ENCODE measurements at places on chromosomes 2 and 18.

- DNase-seq: no peak
These were observed 18.7 kb downstream of the CFAP53 start for GRCh38 chr18:50247561-50247960.

DNA sequence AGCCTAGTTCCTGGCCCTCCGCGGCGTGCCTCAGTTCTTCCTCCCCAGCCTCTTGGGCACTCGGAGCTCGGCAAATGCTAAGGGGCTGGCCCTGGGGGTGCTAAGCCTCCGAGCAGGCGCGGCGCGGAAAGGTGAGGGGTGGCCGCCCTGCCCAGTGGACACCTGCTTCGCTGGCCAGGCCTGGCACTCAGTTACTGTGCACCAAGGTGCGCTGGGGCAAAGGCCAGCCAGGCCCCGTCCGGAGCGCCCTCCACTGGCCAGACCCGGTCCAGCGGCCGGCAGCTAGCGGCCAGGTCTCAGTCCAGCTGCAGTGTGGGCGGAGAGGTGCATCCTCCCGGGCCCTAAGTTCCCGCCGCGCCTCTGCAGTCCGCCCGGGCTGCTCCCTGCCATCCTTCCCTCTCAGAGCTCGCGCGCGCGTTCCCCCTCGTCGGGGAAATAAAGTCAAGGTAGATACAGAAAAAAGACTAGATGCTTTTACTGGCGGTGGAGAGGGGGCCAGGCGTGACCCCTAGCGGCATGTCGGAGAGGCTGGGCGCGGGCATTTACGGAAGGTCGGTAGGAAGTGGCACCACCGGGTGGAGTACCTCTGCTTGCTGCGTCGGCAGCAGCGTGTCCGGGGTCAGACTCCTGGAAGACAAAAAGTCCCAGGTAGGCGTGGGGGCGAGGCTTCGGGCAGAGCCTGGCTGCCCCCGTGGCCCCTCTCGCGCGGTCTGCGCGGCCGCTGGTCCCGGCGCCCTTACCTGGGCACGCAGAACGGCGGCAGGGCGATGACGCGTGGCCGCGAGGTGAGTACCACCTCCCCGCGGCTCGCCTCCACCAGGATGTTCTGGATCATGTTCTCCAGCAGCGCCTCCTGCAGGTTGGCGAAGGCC, 9.4 kb upstream of the CRYBA2 start:
- peak; percentile 60 for DNase-seq

DNA sequence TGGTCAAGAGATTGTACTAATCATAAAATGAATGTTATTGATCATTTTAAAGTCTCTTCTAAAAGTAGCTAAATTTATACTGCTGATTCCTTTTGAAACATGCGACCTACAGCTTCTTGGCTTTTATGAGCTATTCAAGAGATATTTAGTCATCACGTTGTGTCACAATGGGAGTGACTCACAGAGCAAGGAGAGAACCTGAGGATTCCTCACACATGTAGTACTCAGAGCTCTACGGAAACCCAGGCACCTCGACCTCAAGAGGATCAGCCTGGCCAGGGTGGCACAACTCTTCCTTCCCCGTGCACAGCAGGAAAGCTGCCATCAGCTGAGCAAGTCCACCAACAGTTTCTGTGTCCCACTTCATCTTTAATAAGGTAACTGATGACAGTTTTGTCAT, at the start of gene DHRS9:
Gene DHRS9 (plus strand): TSS at position 223 of the 400 bp plus-strand sequence. CDS start 12,019 bp downstream, outside the sequence.
- peak; percentile 79 for DNase-seq

DNA sequence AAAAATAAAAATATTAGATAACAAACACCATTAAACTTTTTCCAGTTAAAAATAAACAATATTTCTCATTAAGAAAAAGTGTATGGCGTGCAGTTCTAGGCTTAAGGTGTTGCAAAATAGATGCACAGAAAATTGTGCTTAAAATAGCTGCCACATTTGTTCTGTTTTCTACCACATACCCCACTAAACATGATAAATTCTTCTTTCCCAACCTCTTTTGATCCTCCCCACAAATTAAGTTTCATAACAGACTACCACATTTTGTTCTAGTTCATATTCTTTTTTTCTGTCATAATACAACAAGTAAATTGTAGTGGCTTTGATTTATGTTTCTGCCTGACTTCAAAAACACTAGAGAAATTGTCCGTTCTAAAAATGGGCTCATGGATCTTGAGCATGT, 64.5 kb downstream of the ARHGAP28 start:
- no peak for DNase-seq

- DNase-seq: no peak
These were observed 57.2 kb downstream of the NGEF start for GRCh38 chr2:232955856-232956255.

DNA sequence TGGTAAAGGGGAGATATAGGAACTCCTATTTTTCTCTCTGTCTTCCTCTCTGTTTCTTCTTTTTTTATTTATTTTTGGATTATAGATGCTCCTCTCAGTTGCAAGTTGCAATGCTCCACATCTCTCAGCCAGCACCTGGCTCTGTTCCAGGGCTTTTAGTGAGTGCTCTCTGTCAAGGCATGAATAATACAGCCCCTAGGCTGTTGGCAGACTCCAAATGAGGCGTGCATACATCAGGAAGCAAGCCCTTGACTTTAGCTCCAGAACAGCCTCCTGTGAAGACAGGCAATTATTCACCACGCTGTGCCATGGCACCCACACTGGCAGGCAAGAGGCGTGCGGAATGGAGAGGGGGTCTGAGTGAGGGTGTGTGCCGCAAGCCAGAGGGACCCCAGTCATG, 228.1 kb upstream of the PXDN start:
- no peak for DNase-seq

DNA sequence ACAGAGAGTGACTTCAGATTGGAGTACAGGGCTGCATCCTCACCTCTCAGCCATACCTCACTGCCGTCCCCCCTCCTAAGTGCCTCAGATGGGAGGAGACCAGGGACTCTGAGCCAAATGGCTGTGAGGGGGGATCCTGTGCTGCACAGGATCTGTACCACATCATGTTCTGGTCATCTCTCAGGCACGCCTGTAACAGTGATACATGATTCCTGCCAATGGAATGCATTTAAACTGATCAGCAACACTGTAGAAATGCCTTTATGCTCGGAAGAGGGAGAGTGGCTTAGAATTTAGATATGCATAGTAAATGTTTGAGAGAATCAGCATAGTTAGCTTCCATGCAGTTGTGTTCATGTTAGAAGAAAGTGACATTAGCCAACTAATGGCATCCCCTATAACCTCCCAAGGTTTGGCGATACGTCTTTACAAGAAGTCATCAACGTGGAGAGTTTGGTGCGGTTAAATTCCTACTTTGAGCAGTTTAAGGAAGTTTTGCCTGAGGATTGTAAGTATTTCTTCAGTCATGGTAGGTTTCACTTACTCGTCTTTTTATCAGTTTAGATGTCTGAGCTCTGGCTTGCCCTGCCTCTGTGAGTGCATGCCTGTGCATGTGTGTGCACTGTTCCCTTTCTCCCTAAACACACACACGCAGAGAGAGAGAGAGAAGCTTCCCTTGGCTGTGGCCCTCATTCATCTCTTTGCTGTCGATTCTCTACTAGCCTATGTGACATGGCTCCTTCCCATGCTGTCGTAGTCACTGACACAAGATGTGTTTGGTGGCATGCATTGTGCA, 40.0 kb downstream of the COA5 start:
- DNase-seq: no peak

DNA sequence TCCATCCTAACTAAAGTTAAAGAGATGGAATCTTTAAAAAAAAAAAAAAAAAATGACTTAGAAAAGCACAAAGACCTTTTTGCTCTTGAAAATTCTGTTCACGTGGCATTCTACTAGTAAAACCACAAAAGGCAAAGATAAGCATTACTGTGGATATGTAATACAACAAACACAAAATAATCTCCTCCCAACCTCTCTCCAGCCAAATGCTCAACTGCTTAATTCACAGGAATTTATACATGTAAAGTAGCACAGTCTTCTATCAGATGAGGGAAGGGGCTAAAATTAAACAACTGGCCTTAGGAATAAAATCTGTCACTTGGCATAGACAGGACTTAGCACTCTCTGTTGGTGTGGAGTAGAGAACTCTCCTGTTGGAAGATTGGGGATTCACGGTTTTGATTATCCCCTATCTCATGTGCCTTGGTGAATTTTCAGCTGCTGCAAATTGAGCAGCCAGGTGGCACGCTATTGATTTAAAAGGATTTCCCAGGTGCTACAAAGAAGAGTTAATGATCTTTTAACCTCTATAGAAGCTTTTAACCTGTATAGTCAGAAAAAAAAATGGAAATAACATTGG, 57.4 kb downstream of the ATIC start:
- no peak for DNase-seq

GRCh38 chr2:98804265-98804650, 73.3 kb upstream of the MGAT4A start:
- DNase-seq: no peak

- DNase-seq: no peak
These were observed 927.3 kb upstream of the CDH2 start for GRCh38 chr18:29104227-29104626.

DNA sequence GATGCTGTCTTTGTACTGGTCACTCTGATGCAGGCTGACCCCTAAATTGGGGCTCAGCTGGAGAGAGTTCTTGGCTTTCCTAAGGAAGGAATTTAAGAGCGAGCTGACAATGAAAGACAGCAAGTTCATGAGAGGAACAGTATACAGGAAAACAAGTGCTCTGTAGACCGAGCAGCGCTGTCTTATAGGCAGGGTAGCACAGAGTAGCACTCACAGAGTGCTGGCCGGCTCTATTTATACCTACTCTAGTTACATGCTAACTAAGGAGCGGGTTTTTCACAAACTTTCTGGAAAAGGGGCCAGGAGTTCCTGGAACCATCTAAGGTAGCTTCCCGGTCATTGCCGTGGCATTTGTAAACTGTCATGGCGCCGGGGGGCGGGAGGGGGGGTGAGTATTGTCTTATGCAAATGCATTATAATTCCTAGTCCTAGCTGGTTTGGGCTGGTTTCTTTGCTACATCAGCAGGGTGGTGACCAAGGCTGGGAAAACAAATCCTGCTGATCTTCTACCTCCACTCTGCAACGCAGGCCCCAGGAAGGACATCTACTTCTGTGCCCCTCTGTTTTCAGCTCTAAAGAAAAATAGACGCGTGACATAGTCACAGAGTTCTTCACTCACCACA, 31.6 kb upstream of the MAP3K20 start:
- DNase-seq: no peak

- DNase-seq: no peak
These were observed 750.5 kb downstream of the LRP1B start for GRCh38 chr2:141380008-141380979.

GRCh38 chr2:38835990-38836389, 39.7 kb downstream of the DHX57 start:
- DNase-seq: no peak

DNA sequence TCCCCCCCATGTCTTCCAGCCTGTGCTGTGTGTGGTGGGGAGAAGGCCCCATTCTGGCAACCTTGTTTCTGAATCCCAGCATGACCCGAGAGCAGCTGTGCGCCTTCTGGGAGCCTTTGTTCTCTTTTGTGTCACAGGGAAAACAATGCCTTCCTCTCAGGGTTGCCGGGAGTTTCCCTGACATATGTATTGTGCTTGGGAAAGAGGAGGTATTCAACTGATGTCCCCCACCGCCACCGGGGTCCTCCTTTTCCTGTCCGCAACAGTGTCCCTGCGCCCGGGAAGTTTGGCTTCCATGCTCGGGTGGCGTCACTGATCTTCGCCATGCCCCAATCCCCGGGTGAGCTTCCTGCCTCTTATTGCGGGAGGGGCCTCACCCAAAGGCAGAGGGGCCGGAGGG, 77.5 kb upstream of the ASB18 start:
- no peak for DNase-seq

DNA sequence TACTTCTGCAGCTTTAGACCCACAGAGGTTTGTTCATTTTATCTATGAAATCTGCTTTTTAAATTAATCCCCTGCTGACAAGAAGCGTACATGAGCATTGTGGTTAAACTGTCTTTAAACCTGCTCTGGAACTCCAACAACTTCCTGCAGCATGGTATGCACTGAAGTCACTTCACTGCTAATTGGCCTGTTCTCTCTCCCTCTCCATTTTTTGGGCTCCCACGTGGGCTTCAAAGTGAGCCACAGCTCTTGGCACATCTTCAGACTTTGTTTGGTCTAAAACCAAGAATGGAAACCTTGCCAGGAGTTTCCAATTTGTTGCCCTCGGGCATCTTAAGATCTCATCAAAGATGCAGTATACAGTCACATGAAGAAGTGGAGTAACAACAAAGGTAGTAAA, 311.4 kb downstream of the LRRTM1 start:
- no peak for DNase-seq

DNA sequence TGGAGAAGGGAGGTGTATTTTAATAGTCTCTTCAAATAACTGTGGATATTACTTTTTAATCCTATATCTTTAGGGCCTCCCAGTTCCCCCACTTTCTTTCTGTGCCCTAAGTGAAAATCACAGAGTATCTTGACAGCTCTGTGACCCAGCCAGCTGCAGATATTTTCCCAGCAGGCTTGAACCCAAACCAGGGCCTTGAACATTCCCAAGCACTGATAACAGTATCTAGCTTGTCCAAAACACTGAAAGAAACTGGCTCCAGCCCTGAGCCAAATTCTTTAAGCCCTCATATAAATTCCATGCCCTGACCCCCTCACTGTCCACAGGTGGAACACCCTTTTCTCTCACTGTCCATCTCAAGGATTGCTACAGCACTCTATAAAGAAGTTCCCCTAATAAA, 388.1 kb upstream of the CHAC2 start:
- no peak for DNase-seq

GRCh38 chr2:3021720-3022119, 355.9 kb downstream of the EIPR1 start:
- DNase-seq: no peak

DNA sequence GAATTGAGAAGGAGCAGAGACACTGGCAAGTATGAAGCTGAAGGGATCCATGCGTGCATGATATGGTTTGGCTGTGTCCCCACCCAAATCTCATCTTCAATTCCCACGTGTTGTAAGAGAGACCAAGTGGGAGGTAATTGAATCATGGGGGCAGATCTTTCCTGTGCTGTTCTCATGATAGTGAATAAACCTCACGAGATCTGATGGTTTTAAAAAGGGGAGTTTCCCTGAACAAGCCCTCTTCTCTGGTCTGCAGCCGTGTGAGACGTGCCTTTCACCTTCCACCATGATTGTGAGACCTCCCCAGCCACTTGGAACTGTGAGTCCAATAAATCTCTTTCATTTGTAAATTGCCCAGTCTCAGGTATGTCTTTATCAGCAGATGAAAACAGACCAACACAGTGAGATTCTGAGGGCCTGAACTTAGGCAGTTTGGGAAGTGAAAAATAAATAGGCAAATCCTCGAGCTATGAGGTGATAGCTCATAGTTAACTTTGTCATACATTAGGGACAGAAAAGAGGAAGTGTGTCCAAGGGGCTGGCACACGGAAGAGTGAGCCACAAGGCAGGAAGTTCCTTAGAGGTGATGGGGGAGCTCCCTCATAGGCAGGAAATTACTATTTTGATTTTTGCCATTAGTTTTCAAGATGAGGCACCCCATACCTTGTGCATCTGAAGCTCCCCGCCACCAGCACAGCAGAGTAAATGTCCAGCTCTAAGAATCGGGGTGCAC, 658.8 kb upstream of the ID2 start:
- no peak for DNase-seq

- DNase-seq: no peak
These were observed 6.7 kb downstream of the GALNT3 start for GRCh38 chr2:165787334-165787733.

All from HCT116 (cell line).